ENCODE measurements at places on chromosomes 1 and 21.

- DNase-seq, result no peak
These were observed 27.5 kb downstream of the EDN2 start for GRCh38 chr1:41456847-41457540.

DNA sequence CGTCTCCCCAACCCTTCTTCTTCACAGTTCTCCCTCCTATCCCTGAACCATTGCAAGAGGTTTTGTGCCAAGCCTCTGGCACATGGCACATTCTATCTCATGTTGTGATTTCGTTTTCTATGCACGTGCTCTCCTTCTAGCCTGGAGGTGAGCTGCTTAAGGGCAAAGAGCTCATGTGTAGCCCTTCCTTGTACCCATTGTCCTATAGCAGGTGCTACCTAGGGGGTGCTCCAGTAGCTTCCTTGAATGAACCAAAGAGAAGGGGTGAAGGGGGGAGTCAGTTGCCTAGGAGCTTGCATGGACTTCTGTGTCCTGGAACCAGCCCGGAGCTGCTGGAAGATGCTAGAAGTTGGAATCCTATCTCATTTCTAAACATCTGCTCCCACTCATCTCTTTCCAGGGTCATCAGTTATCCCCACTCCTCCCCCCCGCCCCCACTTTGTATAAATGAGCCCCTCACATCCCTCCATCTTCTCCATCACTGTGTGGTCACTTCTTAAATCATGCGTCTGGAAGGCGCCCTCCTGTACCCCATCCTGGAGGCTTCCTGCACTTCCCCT, 535 bp upstream of the DISC1 start:
- DNase-seq, result no peak

DNA sequence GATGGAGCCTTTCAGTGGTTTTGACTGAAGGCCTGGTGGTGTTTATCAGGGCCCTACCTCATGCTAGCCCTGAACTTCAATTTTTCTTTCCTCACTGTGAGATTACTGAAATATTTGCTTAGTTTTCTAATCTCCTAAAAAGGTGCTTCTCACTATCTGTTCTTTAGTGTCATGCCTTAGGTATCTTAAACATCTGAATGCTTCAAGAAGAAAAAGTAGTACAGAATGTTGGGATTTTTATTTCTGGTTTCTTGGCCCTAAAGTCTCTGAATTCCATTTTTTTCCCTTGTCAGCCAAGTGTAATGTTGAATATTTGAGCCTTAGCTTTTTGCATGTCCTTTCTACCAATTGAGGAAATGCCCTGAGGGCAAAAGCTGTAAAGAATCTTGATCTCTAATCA, 47.9 kb upstream of the PRKACB start:
- no peak for DNase-seq

GRCh38 chr1:200121421-200121820, 93.9 kb downstream of the NR5A2 start:
- DNase-seq, result no peak
